WTC11 (cell line): ENCODE measurements at places on chromosomes 2 and 18. TPM values are rescaled to one million over a fixed set of nuclear protein-coding genes. Genes with fewer than 3 reads are reported as not detected.

GRCh38 chr18:2050702-2051201 lies 520.6 kb downstream of the METTL4 start:
- H3K36me3 ChIP-seq = peaks cover 5% of the 10 kb centered on the region
- DNase-seq = no peak
- H3K4me1 ChIP-seq = peaks cover 6% of the 10 kb centered on the region; the same call in 1 of the 2 replicates
- H3K4me3 ChIP-seq = no peak overlapping the region
- H3K27ac ChIP-seq = no peak overlapping the region
- H3K27me3 ChIP-seq = no peaks in the 10 kb centered on the region; the same call in 1 of the 2 replicates

- H3K27ac ChIP-seq = no peak overlapping the region
- no peaks in the 10 kb centered on the region; the same call in 1 of the 2 replicates for H3K27me3 ChIP-seq
- no peak for DNase-seq
Observed at GRCh38 chr2:221999717-222000116, 299.1 kb downstream of the PAX3 start.

DNA sequence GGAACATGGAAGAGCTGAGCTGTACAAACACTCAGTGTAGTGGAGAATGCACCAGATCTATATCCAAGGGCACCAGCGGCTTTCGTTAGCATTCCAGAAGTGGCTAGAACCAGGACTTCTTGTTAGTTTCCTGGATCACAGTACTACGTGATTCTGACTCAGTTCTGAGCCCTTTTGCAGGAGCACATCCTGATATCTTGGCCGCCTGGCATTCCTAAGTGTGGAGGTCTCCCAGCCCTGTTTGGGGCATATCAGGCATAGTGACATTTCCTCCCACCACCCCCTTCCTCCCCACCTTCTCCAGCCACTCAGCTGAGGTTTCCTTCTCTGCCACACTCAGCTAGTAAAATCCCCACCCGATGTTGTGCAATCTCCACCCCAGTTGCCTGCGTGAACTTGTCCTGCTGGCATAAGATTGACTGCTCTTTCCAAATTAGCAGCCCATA lies 63.4 kb downstream of the BMP10 start:
- no peaks in the 10 kb centered on the region for H3K27me3 ChIP-seq
- H3K4me1 ChIP-seq = no peaks in the 10 kb centered on the region
- H3K36me3 ChIP-seq = no peaks in the 10 kb centered on the region
- DNase-seq = no peak
- no peak overlapping the region for H3K27ac ChIP-seq

GRCh38 chr18:36895606-36896005 lies 66.7 kb downstream of the KIAA1328 start:
- H3K27me3 ChIP-seq = no peaks in the 10 kb centered on the region
- no peaks in the 10 kb centered on the region for H3K4me1 ChIP-seq
- no peak for DNase-seq
- no peak overlapping the region for H3K4me3 ChIP-seq

- H3K4me3 ChIP-seq = peak overlapping the region; percentile 90
- H3K27me3 ChIP-seq = peaks cover 4% of the 10 kb centered on the region; the same call in 1 of the 2 replicates
- DNase-seq = peak; percentile 54
- H3K27ac ChIP-seq = peak overlapping the region; percentile 96
Observed at GRCh38 chr2:99489063-99489760, 605 bp downstream of the REV1 start.

DNA sequence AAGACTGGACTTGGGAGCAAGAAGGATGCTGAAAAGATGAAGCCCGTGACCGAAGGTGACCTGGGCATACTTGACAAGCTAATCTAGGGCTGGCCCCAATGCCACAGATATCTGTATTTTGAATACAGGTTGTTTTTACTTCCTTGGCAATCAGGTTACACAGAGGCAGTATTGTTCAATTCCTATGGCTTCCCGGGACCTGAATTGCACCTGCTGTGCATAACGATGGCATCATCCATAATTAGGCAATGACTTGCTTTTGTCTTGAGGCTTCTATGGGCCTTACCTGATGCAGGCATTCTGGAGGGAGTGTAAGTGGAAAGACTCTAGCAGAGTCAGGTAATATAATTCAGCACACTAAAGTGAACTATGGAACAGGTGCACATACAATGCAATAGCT lies 60.6 kb upstream of the CUL3 start:
- H3K4me1 ChIP-seq = peaks cover 15% of the 10 kb centered on the region
- H3K27ac ChIP-seq = no peak overlapping the region
- no peak overlapping the region for H3K4me3 ChIP-seq
- H3K36me3 ChIP-seq = no peaks in the 10 kb centered on the region

- no peaks in the 10 kb centered on the region for H3K36me3 ChIP-seq
- no peaks in the 10 kb centered on the region; the same call in 1 of the 2 replicates for H3K27me3 ChIP-seq
- peaks cover 12% of the 10 kb centered on the region for H3K4me1 ChIP-seq
- H3K27ac ChIP-seq = 0 out of 2 replicates have a peak overlapping the region, but pooled peaks have one; percentile 23
- H3K4me3 ChIP-seq = no peak overlapping the region
Observed at GRCh38 chr2:26462511-26463243, 15.2 kb downstream of the OTOF start.

- H3K4me3 ChIP-seq = peak overlapping the region; percentile 98
- peak overlapping the region; percentile 89; the same call in 1 of the 2 replicates for H3K27ac ChIP-seq
- peaks cover 20% of the 10 kb centered on the region for H3K36me3 ChIP-seq
- DNase-seq = no peak
Observed at GRCh38 chr18:35343488-35343935, 708 bp downstream of the ZNF24 start.

DNA sequence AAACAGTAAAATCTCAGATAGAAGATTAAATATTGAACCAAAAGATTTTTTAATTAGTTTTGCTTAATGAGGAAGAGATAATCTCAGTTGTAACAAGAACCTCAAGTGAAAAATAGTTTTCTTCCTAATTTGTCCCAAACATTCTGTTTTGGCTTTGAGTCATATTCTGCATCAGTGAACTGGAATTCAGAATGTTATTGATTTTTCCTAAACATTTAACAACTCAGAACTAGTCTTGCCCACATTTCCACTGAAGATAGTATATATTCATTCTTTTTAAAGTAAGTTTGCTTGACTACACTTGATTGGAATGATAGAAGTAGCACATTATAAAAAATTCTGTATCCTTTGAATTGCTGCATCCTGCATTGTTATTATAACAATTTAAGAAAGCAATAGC lies 85.7 kb upstream of the UGP2 start:
- no peak for DNase-seq
- no peak overlapping the region for H3K27ac ChIP-seq
- H3K4me1 ChIP-seq = peaks cover 7% of the 10 kb centered on the region
- no peak overlapping the region for H3K4me3 ChIP-seq
- no peaks in the 10 kb centered on the region for H3K36me3 ChIP-seq
- H3K27me3 ChIP-seq = peaks cover 3% of the 10 kb centered on the region; the same call in 1 of the 2 replicates

DNA sequence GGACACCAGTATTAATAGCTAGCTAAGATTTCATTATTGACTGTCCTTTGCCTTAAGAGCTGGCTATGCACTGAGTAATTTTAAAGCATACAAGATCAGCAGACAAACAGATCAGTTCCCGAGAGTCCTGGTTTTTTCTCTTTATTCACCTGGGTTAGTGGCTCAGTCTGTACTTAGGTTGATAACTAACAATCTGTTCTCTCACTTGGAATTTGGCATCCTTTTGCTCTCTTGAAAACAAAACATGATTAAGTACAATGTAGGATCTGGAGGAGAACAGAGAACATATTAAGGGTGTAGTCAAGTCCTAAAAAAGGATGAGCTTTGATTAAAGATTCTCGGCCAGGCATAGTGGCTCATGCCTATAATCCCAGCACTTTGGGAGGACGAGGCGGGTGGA lies 16.6 kb downstream of the ARPC2 start:
- no peak for DNase-seq
- no peaks in the 10 kb centered on the region for H3K27me3 ChIP-seq
- no peak overlapping the region for H3K4me3 ChIP-seq

GRCh38 chr2:226511311-226511710 lies 288.3 kb downstream of the IRS1 start:
- no peaks in the 10 kb centered on the region for H3K36me3 ChIP-seq
- DNase-seq = no peak
- no peak overlapping the region for H3K27ac ChIP-seq
- peaks cover 2% of the 10 kb centered on the region for H3K4me1 ChIP-seq

DNA sequence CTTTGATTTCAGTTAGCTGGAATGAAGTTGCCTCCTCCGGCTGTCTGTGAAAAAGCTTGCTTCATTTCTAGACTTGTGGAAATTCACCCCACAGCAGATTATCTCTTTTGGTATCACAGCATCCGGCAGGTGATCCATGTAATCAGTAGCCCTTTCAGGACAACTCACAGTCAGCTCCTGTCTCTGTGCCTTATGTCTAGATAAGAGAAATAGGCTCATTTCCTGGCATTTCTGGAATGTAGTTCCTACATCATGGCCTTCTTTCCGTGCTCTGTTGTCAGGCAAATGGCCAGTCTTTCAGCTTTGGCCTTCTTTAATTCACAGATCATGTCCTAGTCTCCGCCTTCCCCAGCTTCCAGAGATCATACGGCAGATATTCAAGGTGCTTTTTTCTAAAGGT lies 455.4 kb downstream of the NUP35 start:
- peaks cover 21% of the 10 kb centered on the region for H3K4me1 ChIP-seq
- peaks cover 8% of the 10 kb centered on the region for H3K36me3 ChIP-seq
- no peak for DNase-seq
- no peaks in the 10 kb centered on the region for H3K27me3 ChIP-seq
- no peak overlapping the region for H3K4me3 ChIP-seq

DNA sequence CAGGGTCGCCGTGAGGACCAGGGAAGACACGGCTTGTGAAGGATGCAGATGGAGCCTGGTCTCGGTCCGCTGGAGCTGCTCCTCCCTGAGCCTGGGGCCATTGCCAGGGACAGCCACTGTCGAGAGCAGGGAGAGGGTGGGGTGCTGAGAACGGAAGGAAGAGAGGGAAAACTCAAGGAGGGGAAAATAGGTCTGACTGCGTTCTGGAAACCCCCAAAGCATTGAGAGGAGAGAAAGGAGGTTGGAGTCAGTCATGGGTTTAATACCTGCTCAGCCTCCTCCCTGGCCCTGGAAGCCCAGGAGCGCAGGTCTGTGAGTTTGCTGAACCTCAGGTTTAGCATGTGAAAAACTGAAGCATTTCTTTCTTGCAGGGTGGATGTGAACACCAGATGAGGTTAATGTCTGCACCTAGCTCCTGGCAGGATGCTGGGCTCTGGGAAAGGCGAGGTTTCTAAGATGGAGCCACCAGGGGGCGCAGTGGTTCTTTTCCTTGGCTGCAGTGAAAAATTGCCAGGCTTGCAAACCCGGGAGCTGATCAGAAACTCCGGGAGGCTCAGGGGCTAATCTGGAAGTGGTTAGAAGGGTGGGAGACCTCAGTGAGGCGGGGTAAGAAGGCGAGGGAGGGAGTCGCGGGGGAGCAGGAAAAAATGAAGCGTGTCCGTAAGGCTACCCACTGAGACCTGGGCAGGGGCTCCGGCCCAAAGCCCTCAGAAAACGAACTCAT lies 33.6 kb upstream of the RNF149 start:
- peaks cover 18% of the 10 kb centered on the region for H3K27me3 ChIP-seq
- H3K4me3 ChIP-seq = no peak overlapping the region; the same call in 1 of the 2 replicates
- H3K36me3 ChIP-seq = peaks cover 7% of the 10 kb centered on the region
- DNase-seq = peak; percentile 86

DNA sequence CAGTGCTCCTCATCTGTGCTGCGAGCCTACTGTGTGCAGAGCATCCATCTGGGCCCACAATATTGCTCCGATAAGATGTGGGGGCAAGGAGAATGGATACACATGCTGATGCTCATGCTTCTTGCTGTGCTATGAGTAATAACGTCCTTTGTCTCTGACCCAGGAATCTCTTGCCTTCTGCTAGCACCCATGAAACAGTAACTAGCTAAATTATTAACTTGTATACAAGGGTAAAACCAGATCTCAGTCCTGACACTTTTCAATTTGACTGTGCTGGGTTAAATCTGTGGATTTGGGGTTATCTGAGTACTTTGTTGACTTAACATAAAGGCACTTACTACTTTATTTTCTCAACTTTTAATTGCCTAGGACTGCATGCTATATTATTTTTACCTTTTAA lies 357.6 kb downstream of the SLC4A3 start:
- no peak overlapping the region for H3K27ac ChIP-seq
- H3K4me3 ChIP-seq = no peak overlapping the region
- no peaks in the 10 kb centered on the region for H3K36me3 ChIP-seq
- peaks cover 12% of the 10 kb centered on the region for H3K4me1 ChIP-seq

DNA sequence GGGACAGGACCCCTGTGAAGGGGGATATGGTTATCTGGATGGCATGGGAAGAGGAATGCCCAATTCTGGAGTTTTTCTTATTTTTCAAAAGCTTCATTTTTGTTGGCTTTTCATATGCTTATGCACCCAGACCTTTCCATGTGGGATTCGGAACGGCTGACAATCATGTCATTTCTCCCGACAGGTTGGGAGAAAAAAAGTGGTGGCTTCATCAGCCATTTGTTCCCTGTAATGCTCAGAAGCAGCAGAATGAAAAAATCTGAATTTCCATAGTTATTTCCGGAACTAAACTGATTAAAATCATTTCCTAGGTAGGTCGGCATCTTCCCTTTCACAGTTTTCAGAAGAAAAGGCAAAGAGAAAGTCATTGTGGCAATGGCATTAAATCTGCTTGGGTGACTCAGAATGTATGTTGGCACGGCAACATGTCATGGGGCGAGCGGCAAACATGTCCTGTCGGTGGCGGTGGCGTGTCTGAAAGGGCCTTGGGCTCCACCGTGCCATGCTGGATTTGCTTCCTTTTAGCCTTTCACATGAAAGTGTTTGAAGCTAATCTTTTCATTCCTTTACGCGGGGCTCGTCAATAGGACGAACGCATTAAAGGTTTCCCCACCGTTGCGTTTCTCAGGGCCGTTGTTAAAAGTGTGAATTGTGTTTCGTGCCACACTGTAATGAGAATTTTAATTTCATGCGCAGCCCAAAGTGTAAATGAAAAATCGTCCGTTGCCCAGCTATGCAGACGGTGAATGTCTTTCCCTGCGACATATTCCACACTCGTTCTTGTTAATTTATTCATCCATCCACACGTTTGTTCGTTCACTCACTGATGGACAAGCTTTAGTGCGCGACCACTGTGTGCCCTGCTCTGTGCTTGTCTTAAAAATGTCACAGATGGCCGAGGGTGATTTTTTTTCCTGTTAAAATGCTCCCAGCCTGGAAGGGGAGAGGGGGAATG lies 18.5 kb downstream of the ACKR3 start:
- no peaks in the 10 kb centered on the region for H3K4me1 ChIP-seq
- H3K27ac ChIP-seq = no peak overlapping the region
- DNase-seq = no peak
- no peak overlapping the region for H3K4me3 ChIP-seq
- no peaks in the 10 kb centered on the region for H3K36me3 ChIP-seq

GRCh38 chr2:169822036-169822435 lies 2.7 kb downstream of the METTL5 start:
- H3K27ac ChIP-seq = no peak overlapping the region
- H3K36me3 ChIP-seq = peaks cover 30% of the 10 kb centered on the region
- H3K4me3 ChIP-seq = no peak overlapping the region
- H3K4me1 ChIP-seq = peaks cover 20% of the 10 kb centered on the region
- DNase-seq = no peak
- peaks cover 9% of the 10 kb centered on the region for H3K27me3 ChIP-seq

- no peak overlapping the region for H3K4me3 ChIP-seq
- no peak overlapping the region for H3K27ac ChIP-seq
- DNase-seq = no peak
- peaks cover 5% of the 10 kb centered on the region for H3K4me1 ChIP-seq
Observed at GRCh38 chr2:149601141-149601796, 13.7 kb upstream of the MMADHC start.

- no peaks in the 10 kb centered on the region; the same call in 1 of the 2 replicates for H3K27me3 ChIP-seq
- no peak overlapping the region for H3K4me3 ChIP-seq
- no peak overlapping the region for H3K27ac ChIP-seq
- peaks cover 38% of the 10 kb centered on the region for H3K4me1 ChIP-seq
Observed at GRCh38 chr18:58449464-58449863, 179.4 kb downstream of the ALPK2 start.

PLGLB2 gene
- total RNA-seq = 0.15 to 0.41 TPM (median 0.37 TPM) in 3 replicates

RPE gene
- 61.3 to 66.5 TPM (median 63.9 TPM) in 3 replicates for total RNA-seq

SMAD7 gene
- total RNA-seq = 26.7 to 44.7 TPM (median 29.5 TPM) in 3 replicates

GAL3ST2 gene
- total RNA-seq = 0.73 to 0.98 TPM (median 0.78 TPM) in 3 replicates

SLC35F6 gene
- 10.3 to 12.0 TPM (median 11.9 TPM) in 3 replicates for total RNA-seq

CHMP1B gene
- 34.1 to 37.2 TPM (median 35.5 TPM) in 3 replicates for total RNA-seq

DAPL1 gene
- not detected in 3 replicates for total RNA-seq
